ENCODE measurements at places on chromosomes 1 and 21.

DNA sequence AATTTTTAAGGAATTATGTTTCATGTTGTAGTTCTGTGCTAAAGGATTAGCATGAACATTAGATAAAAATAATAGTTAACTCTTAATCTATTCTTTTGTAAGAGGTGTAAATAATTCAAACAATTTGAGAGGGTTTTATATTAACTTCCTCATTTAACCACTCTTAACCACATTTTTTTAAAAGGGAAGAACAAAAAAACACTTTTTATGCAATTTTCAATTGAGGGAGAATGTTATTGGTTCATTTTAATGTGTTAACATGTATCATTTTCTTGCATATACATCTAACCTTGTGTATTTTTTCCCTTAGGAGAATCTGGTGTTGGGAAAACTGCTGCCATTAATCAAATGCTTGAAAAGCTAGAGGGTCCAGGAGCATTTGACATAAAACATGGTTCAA, 169.0 kb downstream of the LBR start:
- DNase-seq: no peak

GRCh38 chr1:2204415-2205190, 10.0 kb upstream of the FAAP20 start:
- no peak for DNase-seq

DNA sequence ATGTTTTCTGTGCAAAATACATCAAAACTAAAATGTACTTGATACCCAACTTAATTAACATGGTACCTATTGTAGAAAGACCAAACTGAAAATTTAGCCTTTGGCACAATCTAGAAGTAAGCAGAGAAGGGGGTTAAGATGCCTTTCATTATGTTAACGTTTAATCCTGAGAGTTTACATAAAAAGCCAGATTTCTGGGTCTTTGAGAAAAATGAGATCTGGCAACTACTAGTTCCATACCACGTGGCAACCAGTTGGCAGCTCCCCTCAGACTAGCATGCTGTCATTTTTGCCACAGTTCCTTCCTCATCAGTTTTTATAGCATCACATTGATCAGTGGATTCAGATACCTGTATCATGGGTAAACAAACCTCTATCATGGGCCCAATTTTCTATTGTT, 1.5 kb downstream of the RO60 start:
- no peak for DNase-seq

DNA sequence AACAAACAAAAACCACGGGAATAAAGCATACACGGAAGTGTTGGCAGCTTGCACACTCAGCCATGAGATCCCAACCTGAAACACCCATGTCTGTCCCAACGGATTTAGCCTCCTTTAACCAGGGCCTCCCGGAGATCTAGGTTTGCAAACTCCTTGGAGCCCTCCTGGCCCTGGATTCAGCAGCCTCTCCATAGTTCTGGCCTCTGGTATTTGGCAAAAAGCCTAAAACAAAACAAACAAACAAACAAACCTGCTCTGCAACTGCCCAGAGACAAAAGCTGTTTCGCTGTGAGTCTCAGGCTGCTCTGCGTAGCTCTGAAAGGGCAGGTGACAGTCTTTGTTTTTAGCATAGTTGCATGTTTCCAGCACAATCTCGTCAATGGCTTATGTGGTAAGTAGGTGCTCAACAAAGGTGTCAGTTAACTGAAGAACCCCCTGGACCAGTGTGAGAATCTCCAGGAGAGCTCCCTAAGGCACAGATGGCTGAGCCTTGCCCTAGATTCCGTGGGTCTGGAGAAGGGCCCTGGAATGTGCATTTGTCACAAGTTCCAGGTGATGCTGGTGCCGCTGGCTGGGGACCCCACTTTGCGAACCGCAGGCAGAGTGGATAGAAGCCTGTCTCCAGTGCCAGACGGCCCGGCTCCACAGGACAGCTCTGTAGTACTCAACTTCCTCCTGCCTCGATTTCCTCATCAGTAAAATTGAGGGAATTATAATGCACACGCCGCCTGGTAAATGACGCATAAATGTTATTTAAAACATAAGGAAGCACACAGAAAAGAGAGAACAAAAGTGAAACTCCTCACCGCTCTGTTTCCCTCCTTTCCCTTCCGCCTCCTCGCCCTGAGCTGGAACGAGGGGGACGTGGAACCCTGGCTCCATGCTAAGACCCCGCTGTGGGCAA, 86.2 kb downstream of the RIPK4 start:
- DNase-seq: no peak

GRCh38 chr21:30206551-30207251, 9.2 kb downstream of the CLDN8 start:
- DNase-seq: no peak

GRCh38 chr21:31931644-31932469, 59.0 kb downstream of the HUNK start:
- no peak for DNase-seq

DNA sequence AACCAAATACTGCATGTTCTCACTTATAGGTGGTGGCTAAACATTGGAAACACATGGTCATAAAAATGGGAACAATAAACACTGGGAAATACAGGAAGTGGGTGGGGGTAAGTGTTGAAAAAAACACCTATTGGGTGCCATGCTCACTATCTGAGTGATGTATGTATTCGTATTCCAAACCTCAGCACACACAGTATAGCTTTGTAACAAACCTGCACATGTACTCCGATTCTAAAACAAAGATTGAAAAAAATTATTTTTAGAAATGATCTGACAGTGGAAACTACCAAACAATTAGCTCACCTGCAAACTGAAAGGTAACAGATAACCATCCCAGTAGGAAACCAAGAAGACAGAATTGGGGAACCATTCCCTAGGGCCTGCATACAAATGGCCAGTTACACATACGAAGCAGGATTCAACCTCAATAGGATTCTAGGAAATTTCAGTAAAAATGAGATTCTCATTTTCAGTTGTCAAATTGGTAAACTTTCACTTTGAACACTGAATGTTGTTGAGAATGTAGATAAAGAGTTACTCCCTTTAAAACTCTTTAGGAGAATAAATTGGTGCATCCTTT, 88.1 kb upstream of the LRRC8D start:
- DNase-seq: no peak

DNA sequence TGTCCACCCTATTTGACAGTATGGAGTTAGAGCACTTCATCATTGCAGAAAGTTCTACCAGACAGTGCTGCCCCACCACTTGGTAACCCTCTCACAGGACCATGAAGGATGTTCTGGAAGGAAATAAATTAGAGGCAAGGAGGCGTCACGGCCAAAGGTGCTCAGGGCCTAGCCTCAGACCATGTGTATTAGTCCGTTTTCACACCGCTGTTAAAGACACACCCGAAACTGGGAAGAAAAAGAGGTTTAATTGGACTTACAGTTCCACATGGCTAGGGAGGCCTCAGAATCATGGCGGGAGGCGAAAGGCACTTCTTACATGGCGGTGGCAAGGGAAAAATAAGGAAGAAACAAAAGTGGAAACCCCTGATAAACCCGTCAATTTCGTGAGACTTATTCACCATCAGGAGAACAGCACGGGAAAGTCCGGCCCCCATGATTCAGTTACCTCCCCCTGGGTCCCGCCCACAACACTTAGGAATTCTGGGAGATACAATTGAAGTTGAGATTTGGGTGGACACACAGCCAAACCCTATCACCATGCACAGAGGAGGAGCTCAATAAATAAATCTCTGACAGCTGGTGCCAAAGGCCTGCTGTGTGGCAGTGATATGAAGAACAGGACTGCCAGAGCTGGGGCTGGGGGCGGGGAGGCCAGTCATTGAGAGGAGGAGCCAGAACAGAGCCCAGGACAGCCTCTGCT, 75.8 kb downstream of the FHAD1 start:
- DNase-seq: no peak
